C1 segment of cervical spinal cord (tissue), 14 donors: ENCODE measurements at places on chromosomes 13 and 19.

GRCh38 chr19:46385636-46386035 is 27.7 kb downstream of the CCDC8 start:
- DNase-seq = no peak

- no peak for DNase-seq
Observed at GRCh38 chr13:109576331-109576813, 210.0 kb downstream of the IRS2 start.

DNA sequence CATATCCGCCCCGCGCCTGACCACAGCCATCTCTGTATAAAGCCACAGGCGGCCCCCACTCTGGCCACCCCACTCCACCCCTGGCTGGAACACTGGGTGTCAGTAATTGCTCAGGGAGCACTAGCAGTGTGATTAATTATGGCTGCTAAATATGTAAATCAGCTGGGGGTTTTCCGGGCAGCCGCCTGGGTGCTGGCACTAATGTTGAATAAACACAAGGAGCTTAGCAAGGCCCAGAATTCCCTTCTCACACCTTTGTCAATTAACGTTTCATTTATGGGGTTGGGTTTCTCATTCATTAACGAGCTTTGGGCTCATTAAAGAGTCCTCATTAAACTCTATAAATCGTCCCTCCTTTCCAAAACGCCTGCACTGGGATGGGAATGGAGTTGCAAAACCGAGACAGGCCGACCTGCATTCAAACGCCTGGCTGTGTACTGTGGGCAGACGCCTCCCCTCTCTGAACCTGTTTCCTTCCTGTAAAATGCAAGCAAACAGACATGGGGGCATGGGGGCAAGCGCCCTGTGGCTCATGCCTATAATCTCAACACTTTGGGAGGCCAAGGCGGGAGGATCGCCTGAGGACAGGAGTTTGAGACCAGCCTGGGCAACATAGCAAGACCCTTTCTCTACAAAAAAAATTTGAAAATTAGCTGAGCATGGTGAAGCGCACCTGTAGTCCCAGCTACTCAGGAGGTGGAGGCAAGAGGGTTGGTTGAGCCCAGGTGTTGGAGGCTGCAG is 17.7 kb upstream of the OLFM2 start:
- DNase-seq = no peak

GRCh38 chr13:71417205-71417604 is 449.8 kb downstream of the DACH1 start:
- DNase-seq = no peak

- DNase-seq = peak; percentile 59
Observed at GRCh38 chr13:40352380-40352778, 314.1 kb downstream of the FOXO1 start.

DNA sequence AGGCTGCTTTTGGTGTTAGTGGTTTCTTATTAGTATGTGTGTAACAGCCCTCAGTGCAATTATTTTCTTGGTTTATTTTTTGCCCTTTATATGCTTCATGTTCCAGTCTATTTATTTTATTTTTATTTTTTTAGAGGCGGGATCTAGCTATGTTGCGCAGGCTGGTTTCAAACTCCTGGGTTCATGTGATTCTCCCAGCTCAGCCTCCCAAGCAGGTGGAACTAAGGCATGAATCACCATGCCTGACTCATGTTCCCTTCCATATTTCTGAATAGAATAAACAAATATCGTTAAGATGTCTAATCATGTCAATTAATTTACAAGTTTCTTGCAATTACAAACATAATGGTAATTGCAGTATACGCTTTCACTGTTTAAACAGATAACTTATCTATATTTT is 11.7 kb downstream of the SKA3 start:
- no peak for DNase-seq

DNA sequence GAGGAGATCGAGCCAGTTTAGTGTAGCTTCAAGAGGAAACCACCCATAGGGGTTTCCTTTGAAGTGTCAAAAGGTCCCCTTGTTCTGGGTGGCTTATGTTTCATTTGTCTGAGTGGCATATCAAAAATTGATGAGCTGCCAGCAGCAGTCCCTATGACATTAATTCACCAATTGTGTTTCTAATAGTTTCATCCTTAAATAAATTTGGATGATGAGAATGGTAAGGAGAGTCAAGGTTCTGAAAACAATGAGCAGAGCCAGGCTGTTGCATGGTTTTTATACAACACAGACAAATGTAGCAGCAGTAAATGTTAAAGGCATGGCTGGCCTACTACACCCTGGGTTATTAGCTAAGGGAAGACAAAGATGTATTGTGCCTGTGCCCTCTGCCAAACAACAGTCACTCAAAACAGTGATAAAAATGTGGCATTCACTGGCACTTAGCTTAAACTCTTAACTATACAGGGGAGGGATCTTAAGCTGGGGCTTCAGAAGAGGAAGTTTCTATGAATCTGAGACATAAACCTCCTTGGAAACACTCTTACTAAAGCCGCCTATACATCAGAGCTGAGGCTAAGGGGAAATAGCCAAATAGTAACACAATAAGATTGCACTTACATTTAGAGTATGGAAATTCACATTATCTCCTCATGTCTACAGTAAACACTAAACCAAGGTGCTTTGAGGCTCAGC is 200.5 kb downstream of the POU4F1 start:
- no peak for DNase-seq

- no peak for DNase-seq
Observed at GRCh38 chr19:1307320-1307719, 21.6 kb downstream of the EFNA2 start.

GRCh38 chr19:34254698-34255432 is 511 bp downstream of the GARRE1 start:
- DNase-seq = no peak

DNA sequence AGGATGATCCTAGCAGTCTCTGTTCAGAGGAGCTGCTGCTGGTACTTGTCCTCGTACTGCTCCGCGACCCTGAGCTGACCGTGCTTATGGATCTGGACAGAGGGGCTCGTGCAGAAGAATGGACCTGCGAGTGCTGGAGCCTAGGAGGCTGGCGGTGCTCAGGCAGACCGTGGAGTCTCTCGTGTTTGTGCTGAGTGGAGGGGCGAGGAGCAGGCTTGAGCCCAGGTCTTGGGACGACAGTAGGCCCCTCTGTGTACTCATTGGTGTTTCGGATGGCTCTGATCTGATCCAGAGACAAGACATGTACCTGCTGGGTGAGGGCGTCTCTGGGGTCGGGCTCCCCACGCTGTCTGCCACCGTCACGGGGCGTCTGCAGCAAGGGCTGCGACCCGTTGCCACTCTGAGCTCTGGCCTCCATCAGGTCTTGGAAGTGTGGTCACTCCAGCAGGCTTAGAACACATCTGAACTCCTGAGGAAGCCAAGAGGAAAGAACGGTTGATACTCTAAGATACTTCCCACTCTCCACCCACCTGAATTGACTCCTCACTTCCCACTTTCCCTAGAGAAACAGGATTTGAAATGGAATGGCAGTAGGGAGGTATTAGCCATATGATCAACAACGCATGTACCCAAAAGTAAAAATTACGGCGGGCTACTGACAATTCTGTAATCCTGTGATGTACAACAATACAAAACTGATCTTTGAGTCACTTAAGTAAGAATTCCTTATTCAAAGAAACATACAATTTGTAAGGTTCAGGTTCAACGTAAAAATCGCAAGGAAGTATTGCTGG is 3.4 kb downstream of the SPRY2 start:
- peak; percentile 67 for DNase-seq

DNA sequence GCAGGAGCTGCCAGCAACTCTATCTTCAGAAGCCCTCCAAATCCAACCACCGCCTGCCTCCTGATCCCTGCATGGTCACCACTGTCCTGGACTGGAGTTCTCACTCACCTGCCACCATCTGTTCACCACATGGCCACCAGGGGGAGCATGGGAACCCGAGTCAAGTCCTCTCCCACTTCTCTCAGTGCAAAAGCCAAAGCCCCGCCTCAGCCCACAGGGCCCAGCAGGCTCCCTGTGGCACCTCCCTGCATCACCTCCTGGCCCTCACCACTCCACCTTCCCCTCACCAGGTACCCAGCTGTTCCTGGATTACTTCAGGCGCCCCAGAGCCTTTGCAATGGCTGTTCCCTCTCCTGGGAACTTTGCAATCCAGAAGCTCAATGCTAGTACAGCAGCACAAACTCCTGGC is 5.3 kb downstream of the DHPS start:
- DNase-seq = peak; percentile 23

- DNase-seq = no peak
Observed at GRCh38 chr13:78597602-78597932, 5.8 kb downstream of the POU4F1 start.

DNA sequence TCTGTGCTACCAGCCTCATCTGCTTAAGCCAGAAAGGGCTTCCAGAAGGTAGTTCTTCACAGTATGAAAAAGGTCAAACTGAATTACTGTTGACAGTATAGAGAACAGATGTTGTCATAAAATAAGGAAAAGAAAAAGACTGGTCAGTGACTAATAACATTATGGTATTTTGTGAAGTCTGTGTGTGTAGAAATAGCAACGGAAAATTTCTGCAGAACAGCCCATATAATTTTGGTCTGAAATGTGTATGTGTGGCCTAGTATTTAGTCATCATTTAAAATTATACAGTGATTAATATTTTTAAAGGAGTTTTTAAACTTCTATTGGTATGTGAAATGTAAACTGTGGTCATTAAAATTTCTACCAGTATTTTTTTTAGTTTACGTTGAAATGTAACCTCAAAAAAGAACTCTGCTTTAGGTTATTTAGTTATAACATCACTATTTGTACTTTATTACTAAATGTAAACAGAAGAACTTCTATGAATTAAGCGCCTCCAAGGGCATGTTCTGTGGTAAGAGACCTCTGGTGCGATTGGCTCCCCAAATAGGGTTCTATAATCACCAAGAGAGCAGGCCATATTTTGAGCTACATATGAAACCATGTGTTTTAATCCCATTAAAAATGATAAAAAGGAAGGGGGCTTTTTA is 3.3 kb upstream of the GPR183 start:
- no peak for DNase-seq

GRCh38 chr13:97300871-97301270 is 78.7 kb downstream of the MBNL2 start:
- no peak for DNase-seq

DNA sequence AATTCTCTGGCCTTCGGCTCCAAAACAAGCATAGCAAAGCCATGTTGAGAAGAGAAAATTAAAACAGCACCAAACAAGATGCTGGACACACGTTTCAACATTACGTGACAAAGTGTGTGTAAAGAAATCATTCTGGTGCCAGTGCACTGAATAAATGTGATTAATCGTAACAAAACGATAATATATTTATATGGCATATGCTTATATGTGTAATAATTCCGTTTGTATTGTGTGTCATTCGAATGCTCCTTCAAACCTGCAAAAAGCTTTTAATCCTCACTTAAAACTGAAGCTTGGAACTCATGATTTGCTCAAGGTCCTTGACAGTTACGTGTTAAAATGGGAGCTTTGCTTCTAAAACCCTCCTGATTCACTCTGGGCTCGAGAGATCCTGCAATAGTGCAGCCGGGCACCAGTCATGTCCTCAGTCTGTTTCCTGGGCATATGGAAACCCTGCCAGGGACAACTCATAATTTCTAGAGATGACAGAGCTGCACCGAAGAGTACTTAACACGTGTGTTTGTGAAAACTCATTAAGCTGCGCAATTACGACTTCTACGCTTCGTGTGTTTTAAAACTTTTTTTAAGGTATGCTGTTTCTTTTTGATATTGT is 731 bp upstream of the AKAP8L start:
- no peak for DNase-seq

- no peak for DNase-seq
Observed at GRCh38 chr13:79475569-79475968, 5.4 kb upstream of the NDFIP2 start.

GRCh38 chr19:11434703-11435056 is 241 bp downstream of the ODAD3 start:
- DNase-seq = no peak

- DNase-seq = no peak
Observed at GRCh38 chr19:54209058-54209810, 8.6 kb downstream of the RPS9 start.

DNA sequence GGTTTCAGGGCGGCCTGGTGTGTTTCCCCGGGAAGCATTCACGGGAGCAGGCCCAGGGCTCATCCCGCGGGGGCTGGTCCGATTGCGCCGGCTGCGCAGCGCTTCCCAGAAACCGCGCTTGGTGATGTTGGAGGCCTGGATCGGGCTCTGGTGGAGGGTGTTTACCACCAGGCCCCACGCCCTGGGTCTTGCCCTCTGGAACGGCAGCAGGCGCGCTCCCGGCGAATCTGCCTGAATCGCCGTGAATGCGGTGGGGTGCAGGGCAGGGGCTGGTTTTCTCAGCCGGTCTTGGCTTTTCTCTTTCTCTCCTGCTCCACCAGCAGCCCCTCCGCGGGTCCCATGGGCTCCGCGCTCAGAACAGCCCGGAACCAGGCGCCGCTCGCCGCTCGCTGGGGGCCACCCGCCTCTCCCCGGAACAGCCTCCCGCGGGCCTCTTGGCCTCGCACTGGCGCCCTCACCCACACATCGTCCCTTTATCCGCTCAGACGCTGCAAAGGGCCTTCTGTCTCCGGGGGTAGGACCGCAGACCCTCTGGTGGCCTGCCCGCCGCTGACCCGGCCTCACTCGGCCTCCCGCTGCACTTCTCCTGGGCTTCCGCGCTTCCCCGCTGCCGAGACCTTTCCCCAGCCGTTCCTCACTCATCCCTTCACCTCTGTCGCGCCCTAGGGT is 69.4 kb upstream of the GJB6 start:
- DNase-seq = no peak

DNA sequence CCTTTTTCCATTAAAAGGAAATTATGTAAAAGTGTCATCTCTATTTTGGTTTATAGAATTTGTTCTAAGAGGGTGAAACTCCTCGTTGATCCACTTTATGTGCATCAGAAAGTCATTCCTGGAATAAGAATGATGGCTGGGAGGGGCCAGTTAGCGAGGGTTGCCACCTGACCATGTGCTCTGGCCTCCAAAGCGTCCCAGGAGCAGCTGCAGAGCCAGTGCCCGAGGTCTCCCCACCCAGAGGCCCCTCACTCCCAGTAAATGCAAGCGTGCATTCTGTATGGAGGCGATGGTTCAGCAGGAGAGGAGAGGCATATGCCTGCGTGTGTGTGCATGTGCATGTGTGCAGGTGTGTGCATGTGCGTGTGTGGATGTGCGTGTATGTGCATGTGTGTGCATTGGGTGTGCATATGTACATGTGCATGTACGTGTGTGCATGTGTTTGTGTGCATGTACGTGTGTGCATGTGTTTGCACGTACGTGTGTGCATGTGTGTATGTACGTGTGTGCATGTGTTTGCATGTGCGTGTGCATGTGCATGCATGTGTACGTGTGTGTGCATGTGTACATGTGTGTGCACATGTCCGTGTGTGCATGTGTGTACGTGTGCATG is 345.8 kb downstream of the TEX29 start:
- DNase-seq = no peak

GRCh38 chr19:16297575-16298178 is 26.9 kb upstream of the KLF2 start:
- no peak for DNase-seq
